ENCODE measurements at places on chromosomes 1 and 21.

DNA sequence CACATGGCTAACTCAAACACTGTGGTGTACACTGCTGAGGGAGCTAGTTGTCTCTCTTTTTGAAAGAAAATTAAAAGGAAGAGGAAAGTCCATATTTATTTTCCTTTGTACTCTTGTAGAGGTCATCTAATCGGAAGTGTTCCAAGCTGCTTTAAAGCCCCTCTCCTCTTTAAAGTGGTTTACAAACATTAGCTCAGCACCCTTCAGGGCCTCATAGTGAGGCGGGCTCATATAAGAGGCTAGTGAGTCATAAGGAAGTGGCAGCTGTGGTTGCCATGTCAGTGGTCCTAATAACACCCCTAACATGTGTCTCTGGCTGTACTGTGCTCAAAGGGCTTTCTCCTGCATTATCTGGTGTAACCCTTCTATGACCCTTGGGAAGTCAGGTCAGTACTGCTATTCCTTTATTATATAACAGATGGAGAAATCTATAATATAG is 104.4 kb upstream of the SERBP1 start:
- DNase-seq = no peak

DNA sequence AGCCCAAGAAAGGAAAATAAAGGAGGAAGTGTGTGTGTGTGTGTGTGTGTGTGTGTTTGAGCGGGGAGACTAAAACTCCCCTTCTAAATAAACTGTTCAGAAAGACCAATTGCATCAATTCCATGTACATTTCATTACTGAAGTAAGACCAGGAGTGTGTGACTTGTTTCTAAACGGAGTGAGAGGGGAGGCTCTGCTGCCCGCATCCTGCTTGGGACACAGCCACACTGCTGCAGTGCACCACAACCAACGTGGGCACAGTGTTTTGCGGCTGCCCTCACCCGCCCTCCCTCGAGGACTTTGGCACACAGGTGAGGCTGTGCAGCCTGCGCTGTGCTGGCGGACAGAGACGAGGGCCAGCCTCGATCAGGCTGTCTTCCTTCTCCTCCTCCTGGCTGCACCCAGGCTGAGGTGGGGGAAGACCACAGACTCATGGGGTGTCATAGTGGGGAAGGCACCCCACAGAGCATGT is 31.0 kb upstream of the H6PD start:
- DNase-seq = no peak

DNA sequence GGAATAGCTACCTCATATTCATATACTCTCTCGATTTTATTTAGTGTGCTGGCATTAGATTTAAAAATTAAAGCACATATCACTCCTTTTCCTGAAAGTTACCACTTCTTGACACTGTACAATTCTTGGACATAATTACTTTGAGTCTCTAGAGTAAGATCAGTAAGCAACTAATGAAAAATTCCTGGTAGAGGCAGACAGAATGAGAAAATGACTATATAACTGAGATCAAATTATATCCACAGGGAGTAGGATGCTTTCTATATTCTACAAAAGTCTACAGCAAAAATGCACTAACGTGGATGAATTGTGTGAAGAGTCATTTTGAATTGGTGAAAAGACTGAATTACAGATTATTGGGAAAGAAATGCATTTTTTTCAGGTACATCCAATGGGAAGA is 445.7 kb downstream of the PTBP2 start:
- DNase-seq = no peak

- DNase-seq = no peak
Observed at GRCh38 chr1:182119631-182120030, 58.1 kb upstream of the ZNF648 start.

- DNase-seq = no peak
Observed at GRCh38 chr21:37565530-37566223, 199.1 kb downstream of the DYRK1A start.

DNA sequence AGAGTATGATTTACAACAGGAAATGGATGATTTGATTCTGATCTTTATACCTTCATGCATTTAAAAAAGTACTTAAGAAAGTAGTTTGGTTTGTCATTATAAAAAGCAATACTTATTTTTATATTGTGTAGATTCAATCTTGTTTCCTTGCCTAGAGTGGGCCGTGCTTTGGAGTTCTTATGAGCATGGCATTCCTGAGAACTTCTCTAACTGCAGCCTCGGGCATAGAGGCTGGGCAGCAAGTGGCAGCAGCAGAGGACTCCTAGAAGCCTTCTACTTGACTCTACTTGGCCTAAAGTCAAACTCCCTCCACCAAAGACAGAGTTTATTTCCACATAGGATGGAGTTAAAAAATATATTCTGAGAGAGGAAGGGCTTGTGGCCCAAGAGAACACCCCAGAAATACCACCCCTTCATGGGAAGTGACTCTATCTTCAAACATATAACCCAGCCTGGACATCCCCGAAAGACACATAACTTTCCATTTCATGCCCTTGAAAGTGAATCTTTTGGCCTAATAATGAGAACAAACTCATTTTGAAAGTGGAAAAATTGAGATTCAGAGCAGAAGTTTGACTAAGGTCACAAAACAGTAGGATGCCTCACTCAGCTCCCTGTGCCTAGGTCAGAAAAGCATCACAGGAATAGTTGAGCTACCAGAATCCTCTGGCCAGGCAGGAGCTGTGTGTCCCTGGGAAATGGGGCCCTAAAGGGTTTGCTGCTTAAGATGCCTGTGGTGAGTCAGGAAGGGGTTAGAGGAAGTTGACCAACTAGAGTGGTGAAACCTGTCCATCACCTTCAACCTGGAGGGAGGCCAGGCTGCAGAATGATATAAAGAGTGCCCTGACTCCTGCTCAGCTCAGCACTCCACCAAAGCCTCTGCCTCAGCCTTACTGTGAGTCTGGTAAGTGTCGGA is at the start of gene IVL:
Gene IVL, plus strand, starts transcription at position 861 of the 916 bp plus-strand sequence. CDS start 1,252 bp downstream, outside the sequence.
- no peak for DNase-seq

- DNase-seq = no peak
Observed at GRCh38 chr1:111582644-111583618, 36.7 kb upstream of the RAP1A start.

DNA sequence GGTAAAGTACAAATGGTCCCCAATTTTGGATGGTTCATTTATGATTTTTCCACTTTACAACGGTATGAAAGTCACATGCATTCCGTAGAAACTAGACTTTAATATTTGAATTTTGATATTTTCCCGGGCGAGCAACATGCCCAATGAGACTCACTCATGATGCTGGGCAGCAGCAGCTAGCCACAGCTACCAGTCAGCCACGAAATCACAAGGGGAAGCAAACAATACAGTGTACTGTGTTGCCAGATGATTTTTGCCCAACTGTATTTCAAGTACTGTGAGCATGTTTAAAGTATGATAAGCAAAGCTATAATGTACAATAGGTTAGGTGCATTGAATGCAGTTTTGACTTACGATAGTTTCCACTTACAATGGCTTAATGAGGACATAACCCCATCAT is 266.8 kb downstream of the VAV3 start:
- DNase-seq = no peak

GRCh38 chr1:222792744-222793143 is 22.1 kb upstream of the DISP1 start:
- DNase-seq = no peak

DNA sequence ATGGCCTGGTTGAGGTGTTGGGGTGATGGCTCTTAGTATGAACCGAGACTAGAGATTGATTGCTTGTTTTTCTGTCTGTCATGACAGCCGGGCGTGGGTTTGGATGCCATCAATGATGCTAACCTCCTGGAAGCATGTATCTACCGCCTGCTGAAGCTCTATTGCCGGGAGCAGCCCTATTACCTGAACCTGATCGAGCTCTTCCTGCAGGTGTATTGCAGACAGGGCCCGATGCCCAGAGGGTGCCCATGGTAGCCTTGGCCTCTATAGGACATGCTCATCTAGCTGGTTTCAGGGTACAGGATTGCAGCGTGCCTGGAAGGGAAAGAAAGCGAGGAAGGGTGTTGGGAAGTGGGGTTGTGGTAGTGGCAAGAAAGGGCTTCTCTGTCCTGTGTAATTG is 2.6 kb upstream of the RUSC1 start:
- no peak for DNase-seq

GRCh38 chr1:111236379-111236778 is 8.9 kb downstream of the CHI3L2 start:
- no peak for DNase-seq

GRCh38 chr21:36981049-36981391 is 14.6 kb upstream of the HLCS start:
- DNase-seq = no peak

DNA sequence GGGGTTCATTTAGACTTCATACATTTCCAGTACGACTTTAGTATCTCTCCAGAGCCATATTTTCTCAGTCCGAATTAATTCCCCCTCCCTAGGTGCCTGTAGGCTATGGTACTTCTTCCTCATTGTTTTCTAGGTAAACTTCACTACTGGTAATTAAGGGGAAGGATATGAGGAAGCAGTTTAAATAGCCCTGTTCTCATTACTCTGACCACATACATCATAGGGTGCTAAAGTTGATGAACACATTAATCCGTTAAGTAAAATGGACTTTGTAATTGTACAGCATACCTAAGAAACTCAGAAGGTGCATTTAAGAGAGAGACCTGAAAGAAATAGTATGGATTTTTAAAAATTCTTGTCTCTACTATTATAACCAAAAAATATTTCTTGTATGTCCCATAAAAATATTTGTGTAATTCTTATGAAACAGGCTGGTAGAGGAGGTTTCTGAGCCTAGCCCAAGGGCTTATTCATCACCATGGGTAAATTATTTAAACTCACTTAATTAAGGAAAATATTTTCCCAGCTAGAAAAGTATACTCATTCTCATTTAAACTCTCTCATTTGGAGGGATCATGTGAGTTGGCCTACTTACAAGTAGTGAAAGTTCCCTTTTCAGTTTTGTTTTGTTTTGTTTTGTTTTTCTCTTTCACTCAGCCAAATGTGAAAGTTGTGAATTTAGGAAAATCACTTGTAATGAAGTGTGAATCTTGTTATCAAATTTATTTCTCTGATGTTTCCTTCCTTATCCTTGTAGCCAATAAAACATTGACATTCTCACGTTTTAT is 2.0 kb downstream of the PRMT6 start:
- no peak for DNase-seq

DNA sequence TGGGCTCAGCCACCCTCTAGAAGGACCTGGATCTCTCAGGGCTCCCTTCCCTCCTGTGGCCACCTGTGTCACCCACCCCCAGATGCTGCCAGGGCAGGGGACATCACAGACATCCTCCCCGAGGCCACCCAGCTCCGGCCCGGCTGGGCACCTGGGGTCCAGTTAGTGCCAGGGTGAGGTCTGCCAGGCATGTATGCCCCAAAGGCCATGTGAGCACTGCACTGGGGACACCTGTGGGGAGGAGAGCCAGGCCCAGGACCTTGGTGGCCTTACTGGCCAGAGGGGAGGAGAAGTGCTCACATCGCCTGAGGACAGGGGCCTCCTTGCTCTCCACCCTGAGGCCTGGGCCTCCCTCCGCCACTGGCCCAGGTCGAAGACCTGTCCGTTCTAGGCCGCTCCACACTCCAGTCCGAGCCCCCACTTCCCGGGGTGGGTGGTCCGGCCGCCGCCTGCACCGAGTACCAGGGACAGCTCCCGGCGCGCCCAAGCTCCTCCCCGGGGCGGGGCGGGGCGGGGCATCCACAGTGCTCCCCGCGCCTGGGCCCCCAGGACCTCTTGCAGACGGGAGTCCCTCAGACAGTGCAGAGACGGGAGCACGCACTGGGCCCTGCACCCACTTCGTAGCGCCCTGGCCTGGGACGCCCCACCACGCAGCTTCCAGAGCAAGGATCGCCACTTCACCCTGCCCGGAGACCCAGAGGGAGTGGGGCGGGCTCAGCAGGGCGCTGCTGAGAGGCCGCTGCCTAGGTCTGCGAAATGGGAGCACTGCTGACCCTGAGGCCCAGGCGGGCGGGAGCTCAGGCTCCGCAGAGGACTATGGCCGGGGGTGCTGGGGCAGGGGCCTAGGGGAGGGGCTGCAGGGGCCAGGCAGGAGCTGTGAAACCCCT is 34.3 kb upstream of the CCDC27 start:
- no peak for DNase-seq

- no peak for DNase-seq
Observed at GRCh38 chr1:174960362-174960761, 39.4 kb upstream of the CACYBP start.

GRCh38 chr21:37414292-37415253 is 48.0 kb downstream of the DYRK1A start:
- no peak for DNase-seq

DNA sequence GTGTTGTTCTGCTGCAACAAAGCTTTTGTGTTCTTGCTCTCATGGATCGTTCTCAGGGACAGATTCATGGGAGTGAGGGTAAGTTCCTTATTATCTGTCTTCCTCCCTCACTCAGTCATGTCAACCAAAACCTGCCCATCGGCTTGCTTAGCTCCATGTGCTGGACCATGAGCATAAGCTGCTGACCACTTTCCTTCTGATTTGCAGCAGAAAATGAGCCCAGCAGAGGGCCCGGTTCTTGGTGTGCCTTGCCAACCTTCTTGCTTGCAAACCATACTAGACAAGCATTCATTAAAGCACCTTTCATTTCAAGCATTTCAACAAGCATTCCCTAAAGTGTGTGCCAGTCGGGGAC is 64.0 kb upstream of the COA6 start:
- no peak for DNase-seq

DNA sequence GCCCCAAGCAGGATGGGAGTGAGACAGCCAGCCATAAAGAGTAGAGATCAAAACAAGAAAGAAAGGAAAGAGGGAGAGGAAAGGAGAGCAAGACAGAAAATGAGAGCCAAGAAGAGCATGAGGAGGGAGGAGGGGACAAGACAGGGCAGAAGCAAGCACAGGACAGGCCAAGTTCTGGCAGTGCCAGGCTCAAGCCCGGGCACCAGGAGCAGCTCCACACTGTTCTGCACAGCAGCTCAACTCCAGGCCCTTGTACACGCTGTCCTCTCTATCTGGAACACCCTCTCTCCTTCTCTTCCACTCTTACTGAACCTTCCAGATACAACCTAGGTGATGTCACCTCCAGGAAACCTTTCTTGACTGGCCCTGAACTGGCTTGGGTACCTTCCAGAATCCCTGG is 11.7 kb downstream of the IFFO2 start:
- no peak for DNase-seq

GRCh38 chr1:74681449-74681848 is 7.9 kb upstream of the ERICH3 start:
- DNase-seq = no peak

GRCh38 chr1:155077346-155077745 is 1.3 kb upstream of the EFNA3 start:
- DNase-seq = no peak

DNA sequence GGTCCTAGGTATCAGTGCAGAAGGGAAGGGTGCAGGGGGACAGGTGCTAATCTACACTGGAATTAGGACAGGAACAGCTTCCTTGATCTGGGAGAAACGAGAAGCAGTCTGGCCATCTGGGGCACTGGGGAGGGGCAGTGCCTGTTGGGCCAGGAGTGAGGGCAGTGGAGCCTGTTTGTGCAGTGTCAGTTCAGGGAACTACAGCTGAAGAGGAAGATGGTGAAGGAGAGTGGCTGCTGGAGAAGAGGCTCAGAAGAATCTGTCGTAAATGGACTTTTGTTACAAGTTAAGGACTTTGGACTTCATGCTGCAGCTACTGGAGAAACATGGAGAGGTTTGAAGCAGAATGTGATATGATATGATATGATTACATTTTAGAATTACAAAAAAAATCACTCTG is 3.2 kb upstream of the TNFSF4 start:
- DNase-seq = no peak

GRCh38 chr1:221025956-221026355 is 146.7 kb downstream of the HLX start:
- no peak for DNase-seq

GRCh38 chr1:234320549-234320948 is 52.7 kb upstream of the COA6 start:
- DNase-seq = no peak
